ENCODE measurements at places on chromosomes 7 and 10.

GRCh38 chr7:110877016-110877415, 213.9 kb upstream of the LRRN3 start:
- no peak for DNase-seq

DNA sequence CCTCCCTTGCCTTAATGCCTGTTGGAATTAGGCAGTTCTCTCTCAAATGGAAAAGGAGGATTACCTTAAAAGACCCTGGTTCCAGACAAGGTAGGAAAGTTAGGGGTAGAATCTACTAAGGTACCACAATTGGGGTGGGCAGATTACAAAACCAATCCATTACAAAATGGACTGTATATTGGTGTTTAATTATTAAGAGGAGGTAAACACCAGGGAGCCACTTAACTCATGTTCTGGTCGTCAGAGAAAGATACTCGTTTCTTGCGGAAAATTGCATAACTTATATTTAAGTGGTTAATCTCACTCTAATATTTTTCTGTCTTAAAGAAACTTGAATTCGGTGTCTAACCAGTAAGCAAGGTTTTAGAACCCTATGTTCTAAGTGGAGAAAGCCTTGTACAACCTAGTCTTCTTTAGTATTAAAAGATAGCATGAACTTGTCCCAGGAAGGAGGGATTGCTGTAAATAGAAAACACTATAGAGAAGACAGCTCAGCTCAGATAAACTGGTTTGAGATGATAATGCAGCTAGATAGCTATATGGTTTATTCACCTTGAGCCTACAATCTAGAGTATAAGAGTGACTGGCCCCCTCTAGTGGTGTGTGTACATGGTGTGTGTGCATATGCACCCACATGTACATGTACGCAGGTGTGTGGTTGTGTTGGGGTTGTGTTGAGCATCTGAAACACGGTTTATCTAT, 58.0 kb upstream of the STRIP2 start:
- DNase-seq, result peak; percentile 54

- no peak for DNase-seq
Measured at GRCh38 chr7:132106491-132106890, 469.8 kb downstream of the PLXNA4 start.

DNA sequence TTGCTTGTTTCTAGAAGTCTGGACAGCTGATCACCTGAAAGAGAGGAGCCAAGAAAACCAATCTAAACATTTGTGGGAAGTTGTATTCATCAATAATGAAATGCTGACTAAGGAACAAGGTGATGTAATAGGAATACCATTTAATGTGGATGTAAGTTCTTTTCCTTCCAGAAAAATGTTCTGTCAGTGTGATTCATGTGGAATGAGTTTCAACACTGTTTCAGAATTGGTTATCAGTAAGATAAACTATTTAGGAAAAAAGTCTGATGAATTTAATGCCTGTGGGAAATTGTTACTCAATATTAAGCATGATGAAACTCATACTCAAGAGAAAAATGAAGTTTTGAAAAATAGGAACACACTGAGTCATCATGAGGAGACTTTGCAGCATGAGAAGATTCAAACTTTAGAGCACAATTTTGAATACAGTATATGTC, 39.8 kb upstream of the ZNF37A start:
- no peak for DNase-seq

DNA sequence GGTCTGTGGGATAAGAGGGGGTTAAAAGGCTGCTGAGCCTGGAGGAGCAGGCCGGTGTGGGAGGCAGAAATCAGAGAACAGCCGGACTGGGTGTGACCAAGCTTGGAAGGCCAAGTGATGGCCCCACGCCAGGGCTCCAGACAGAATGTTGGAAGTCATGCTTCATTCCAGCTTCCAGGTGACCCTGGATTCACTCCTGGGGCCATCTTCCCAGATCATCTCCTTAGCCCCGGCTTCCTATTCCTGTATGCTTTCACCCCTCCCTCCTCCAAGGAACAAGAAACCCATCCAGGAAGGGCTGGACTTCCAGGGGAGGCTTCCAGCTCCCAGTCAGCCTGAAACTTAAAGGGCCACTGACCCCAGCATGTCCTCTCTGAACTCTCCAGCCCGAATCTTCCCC, 1.0 kb downstream of the INMT start:
- no peak for DNase-seq

- DNase-seq, result no peak
Measured at GRCh38 chr10:97827702-97828291, 21.8 kb upstream of the GOLGA7B start.

GRCh38 chr7:124723012-124723411, 42.6 kb downstream of the GPR37 start:
- DNase-seq, result no peak

GRCh38 chr7:69283421-69283820, 314.9 kb upstream of the AUTS2 start:
- no peak for DNase-seq

DNA sequence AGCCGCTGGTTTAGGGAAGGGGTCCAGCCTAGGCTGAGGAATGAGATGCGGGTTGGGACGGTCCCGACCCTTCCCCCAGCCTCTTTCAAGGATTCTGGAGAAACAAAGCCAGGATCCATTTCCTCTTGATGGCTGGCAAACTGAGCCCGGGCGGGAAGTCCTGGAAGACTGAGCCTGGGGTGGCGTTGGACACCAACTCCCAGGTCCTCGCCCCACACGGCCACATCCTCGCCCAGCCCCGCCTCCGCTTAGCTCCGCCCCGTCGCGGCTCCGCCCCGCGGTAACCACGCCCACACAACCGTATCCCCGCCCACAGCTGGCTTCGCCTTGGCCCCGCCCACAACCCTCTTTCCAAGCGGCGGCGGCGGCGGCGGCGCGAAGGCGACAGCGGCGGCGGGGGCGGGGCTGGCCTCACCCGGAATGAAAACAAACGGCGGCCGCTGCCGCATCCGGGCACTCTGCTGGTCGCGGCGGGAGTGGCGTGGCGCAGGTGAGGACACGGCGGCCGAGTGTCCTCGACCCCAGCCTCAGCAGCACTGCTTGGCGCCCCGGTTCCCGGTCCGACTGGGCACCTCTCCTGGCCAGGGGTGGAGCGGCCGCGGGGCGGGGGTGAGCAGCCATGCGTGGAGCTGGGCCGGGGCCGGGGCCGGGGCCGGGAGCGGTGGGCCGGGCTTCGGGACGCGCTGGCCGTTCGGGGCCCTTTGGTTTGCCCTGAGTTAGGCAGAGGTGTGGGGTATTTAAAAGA, at the start of gene NUB1:
Gene NUB1 (plus strand): TSS at position 456 of the 745 bp plus-strand sequence. CDS start 3,538 bp downstream, outside the sequence.
- peak; percentile 87 for DNase-seq

DNA sequence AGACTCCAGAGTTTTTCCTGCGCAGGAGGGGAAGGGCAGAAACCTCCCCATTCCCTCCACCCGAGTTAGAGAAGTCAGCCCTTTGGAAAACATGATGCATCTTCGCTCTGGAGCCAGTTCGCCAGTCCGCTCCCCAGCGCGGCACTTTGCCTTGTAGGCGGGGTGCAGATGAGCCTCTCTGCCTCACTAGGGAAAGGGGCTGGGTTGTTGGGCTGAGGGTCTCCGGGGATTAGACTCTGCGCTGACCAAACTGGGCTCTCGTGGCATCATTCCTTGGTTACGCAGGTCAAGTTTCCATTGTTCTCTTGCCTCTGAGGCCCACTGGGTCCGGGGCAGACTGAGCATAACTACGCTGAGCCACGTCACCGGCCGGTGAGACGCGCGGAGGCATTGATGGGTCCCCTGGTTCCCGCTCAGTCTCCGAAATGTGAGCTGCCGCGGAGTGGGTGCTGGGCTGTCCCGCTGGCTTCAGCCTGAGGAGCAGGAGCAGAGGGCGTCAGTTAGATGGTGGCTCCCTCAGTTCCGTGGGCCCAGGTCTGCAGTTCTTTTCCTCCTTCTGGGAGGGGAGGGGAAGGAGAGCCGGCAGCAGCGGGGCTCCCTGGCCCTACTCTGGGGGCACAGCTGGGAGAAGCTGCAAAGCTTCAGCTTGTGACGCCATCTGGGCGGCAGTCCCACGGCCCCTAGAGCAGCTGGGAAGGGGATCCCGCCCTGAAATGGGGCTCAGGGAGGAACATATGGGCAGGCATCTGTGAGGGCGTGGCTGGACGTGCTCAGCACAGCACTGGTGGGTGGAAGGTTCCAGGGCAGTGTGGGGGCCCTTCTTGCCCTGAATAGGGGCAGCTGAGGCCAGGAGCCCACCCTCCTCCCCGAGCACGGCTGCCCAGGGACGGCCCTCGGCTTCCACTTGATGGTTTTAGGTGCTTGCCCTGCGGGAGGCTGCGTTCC, 121.3 kb upstream of the BTBD16 start:
- DNase-seq, result no peak

DNA sequence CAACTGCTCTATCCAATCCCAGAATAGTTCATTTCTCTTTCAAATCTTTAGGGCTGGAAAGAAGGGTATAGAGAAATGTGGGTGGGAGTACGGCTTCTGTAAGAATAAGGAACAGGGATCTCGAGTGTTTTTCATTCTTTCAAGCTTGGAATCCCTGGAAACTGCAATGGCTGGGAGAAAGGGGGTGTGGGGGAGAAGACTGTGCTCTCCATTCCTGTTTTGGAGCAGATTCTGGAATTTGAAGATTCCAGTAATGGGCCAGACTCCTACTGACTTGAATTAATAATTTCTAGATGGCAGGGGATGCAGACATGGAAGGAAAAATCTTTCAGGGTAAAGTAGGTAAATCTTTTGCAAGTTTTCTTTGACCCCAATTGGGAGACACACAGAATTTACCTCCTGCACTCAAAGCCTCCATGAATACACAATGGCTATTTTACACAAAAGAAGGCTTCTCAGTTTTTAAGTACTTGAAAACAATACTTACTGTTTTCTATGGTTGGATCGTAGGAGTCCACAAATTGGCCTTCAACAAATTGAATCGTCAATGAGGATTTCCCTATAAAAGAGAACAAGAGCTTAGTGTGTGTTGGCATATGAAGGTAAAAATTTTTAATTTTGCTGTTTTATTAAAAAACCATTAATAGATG, 29.1 kb downstream of the RHEB start:
- no peak for DNase-seq

- DNase-seq, result no peak
Measured at GRCh38 chr10:9211228-9211627, 1156.7 kb downstream of the GATA3 start.

DNA sequence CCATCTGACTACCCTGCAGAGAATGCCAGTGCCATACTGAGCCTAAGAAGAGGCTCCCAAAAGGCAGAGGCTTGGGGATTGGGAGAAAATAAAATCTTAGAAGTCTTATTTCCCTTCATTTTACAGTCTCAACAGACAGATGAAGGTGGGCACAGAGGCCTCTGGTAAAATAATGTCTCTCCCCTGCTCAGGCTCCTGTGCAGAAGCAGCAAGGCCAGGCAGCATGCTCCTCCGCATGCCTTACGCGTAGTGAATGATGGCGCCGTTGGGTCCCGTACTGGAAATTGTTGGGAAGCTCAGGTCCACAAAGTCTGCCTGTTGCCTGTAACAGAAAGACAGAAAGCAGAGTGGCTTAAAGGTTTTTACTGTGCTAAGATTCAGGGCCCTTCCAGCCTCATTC, 45.8 kb downstream of the XPNPEP1 start:
- no peak for DNase-seq

- no peak for DNase-seq
Measured at GRCh38 chr7:45677311-45677900, 103.2 kb downstream of the ADCY1 start.

DNA sequence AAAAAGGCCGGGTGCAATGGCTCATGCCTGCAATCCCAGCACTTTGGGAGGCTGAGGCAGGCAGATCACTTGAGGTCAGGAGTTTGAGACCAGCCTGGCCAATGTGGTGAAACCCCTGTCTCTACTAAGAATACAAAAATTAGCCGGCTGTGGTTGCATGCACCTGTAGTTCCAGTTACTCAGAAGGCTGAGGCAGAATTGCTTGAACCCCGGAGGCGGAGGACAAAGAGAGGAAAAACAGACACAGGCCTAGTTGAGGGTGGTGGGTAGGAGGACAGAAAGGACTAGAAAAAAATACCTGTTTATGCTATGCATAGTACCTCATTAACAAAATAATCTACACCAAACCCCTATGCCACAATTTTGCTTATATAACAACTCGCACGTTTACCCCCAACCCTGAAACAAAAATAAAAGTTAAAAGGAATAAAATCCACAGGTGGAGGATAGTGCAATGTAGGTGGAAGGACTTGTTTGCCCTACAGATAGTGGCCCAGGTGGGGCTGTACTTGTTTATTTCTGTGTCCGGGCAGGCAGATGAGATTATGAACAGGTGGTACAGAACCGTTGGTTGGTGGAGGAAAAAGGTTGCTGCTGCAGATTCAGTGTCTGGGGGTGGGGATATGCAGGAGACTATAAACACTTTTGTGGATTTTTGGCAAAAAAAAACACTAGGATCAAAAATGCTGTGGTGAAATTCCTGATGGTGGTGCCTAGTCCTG, 5.1 kb downstream of the ZNF680 start:
- no peak for DNase-seq

GRCh38 chr10:128390596-128390995, 264.4 kb upstream of the MKI67 start:
- DNase-seq, result no peak

- DNase-seq, result no peak
Measured at GRCh38 chr7:33998476-33998875, 93.1 kb downstream of the BMPER start.

DNA sequence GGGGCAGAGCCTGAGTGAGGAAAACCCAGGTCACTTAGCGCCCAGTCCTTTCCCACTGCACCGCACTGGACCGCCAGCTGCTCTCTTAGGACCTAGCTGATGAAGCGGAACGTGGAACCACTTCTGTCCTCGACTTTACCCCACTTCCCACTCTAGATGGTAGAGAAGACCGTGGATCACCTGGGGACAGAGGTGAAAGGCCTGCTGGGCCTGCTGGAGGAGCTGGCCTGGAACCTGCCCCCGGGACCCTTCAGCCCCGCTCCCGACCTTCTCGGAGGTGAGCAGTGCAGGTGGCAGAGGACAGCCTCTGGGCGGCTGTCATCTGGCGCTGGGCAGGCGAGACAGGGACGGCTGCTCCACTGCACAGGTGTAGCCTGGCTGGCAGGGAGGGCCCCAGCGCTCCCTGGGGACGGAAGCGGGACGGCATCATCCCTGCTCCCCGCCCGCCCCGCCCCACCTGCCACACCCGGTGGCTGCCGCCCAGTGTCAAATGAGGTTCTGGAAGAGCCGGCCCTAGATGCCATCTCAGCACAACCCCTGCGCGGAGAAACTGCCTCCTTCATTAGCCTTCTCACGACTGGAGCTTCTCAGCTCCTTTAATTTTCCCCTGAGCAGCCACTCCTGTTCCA, 11.7 kb downstream of the PLAC9 start:
- DNase-seq, result peak; percentile 22

DNA sequence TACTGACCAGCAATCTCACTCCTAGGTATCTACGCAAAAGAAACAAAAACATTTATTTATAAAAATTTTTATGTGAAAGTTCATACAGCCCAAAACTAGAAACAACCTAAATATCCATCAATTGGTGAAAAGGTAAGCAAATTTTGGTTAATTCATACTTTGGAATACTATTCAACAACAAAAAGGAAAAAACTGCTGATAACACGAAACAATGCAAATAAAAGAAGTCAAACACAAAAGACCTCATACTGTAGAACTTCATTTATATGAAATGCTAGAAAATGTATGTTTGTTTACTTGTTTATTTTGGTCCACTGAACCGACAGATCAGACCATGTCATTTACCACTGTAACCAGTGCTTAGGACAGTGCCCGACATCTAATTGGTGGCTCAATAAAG, 60.3 kb downstream of the USP6NL start:
- DNase-seq, result no peak
